Fibroblast of mammary gland (primary cell): ENCODE measurements at places on chromosomes 4 and X.

- DNase-seq: peak; percentile 30
Observed at GRCh38 chrX:21509912-21510311, 135.7 kb downstream of the CNKSR2 start.

GRCh38 chrX:97547877-97548578, 664.3 kb downstream of the RPA4 start:
- DNase-seq: peak; percentile 24

GRCh38 chr4:77662396-77662795, 56.8 kb downstream of the CXCL13 start:
- DNase-seq: no peak

DNA sequence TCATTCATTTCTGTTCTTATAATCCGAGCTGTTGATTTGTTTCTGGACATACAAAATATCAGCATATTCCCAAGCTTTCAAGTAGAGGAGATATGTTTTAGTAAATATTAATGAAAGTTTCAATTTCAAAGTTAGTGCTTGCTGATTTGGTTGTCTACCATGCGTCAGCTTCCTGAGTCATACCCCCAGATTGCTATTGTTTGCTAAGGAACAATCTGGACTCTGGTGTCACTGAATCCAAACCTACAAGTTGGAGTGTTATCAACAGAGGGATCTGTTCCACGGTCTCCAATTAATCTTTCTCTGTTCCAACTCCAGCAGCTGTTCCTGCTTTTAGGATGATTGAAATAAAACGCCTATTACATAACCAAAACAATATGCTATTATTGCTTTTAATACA, 96.1 kb upstream of the FAM9A start:
- peak; percentile 54 for DNase-seq

- DNase-seq: peak; percentile 94
Observed at GRCh38 chrX:68828740-68829581, at the start of gene EFNB1. Gene EFNB1 (plus strand): TSS chrX:68829021. CDS start chrX:68829777, 756 bp downstream.

DNA sequence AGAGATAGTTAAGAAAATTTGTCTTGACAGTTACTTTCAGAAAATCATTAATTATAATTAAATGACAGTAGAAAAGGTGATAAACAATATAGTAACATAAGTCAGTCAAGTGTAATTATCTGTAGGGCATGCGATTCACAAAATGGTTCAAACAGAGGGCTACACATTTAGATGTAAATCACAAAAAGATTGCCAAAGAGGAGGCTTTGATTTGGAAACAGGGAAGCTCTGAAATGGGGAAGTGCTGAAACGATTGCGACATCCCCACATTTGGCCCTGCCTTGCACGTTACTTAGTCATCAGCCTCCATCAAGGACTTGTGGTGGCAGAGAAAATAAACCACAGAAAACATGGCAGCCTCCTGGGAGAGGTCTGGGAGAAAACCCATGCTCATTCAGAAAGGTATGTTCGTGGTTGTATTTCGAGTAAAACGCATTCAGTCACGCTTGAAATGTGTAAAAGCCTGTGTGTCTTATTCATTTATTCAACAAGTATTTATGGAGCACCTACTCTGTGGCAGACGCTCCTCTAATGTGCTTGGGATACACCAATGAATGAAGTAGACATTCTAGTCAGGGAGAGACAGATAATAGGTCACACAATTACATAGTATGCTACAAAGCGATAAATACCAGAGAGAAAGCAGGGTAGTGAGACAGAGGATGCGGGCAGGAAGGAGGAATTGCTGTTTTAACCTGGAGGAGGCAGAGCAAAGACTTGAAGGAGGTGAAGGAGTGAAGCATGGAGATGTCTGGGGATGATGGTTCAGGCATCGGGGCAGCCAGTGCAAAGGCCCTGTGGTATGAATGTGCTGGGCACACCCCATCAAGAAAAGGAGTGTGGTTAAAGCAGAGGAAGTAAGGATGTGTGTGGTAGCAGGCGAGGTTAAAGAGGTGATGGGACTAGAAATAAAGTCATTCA, 7.8 kb downstream of the RBM47 start:
- DNase-seq: peak; percentile 99

DNA sequence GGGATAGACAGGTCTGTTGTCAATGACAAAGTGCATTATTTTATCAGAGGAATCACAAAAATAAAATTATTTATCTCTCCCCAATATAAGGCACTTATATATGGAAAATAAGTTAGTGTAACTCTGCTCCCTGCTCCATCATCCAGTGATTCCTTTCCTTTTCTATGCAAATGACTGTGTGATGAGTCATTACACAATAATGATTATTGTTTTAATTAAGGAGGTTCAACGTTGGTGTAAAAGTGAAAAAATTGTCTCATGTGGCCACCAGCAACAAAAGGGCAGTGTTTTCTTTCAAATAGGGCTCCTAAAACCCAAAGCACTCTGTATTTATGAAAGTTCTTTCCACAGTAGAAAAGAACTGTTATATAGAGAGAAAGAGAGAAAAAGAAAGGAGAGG, 16.7 kb downstream of the SLC7A11 start:
- DNase-seq: peak; percentile 32

- DNase-seq: no peak
Observed at GRCh38 chr4:1008840-1009541, 2.4 kb upstream of the FGFRL1 start.

- DNase-seq: no peak
Observed at GRCh38 chrX:153526042-153526441, 8.6 kb downstream of the ATP2B3 start.

GRCh38 chr4:47534772-47535171, 49.7 kb downstream of the ATP10D start:
- DNase-seq: no peak

GRCh38 chr4:40193016-40193571, 3.7 kb upstream of the RHOH start:
- DNase-seq: no peak

- DNase-seq: no peak
Observed at GRCh38 chr4:36835246-36835645, 409.3 kb upstream of the NWD2 start.

- no peak for DNase-seq
Observed at GRCh38 chr4:134687646-134688628, 486.3 kb upstream of the PABPC4L start.

GRCh38 chr4:120317713-120318112, 251.1 kb upstream of the MAD2L1 start:
- no peak for DNase-seq

- DNase-seq: peak; percentile 87
Observed at GRCh38 chrX:23898412-23898959, 9.3 kb downstream of the APOO start.

GRCh38 chr4:19971829-19972228, 279.9 kb upstream of the SLIT2 start:
- DNase-seq: no peak

GRCh38 chrX:68829582-68830418, 979 bp downstream of the EFNB1 start:
- DNase-seq: peak; percentile 12

DNA sequence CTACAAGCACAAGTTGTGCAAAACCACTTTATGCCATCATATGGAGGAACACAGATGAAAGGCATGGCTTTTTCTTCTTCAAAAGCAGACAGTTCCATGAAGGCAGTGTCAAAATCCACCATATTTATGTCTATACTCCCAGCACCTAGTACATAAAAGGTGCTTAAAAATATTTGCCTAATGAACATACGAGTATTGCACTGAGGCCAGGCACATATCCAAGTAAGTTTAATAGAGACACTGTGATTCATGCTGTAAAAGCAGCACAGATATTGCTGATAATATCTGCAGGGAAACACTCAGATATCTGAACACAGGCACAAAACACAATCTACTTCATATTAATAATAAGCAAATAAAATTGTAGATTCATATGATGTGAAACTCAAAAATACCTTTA, 48.1 kb upstream of the CXCL8 start:
- DNase-seq: no peak

DNA sequence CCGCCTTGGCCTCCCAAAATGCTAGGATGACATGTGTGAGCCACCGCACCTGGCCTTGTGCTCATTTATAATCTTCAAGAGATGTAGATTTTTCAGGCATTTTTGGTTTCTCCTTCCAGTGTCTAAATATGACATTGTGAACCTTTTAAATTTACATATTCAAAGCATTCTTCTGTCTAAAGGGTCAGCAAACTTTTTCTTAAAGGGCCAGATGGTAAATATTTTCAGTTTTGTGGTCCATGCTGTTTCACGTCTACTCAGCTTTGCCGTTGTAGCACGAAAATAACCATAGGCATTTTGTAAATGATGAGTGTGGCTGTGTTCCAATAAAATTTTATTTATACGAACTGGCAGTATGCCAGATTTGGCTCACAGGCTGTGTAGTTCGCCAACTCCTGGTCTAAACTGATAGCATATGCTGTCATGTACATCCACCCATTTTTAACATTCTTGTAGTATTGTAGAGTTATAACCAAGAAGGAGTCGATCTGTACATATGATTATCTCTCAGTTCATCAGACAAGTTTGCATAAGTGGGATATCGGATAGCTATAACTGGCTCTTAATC, 12.7 kb upstream of the GCNA start:
- peak; percentile 7 for DNase-seq

- DNase-seq: no peak
Observed at GRCh38 chr4:176291748-176292147, 22.7 kb upstream of the ASB5 start.

DNA sequence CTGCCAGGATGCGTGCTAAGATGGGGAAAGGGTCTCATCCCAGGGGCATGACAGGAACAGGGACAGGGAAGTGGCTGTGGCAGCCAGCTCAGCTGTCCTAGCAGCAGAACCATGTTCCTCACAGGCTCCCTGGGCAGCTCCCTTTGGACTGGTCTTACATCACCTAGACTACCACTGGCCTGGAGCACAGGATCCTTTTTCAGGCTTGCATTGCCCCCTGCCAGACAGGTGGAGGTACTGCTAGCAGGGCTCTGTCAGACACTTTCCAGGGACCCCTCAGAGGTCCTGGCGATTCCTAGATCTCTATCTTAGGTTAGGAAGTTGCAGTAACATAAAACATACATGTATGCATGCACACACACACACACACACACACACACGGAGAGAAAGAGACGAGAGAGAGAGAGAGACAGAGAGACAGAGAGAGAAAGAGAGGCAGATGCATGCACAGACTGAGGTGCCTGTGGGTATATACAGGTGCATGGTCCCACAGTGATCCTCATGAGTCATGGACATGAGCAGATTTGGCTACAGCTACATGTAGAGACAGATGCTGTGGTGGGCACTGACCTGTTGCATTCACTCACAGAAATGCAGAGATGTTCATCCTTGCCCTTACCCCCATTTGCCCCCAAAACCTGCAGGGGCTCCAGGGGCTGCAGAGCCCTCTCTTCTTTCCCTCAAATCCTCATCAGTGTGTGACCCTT, 63.6 kb downstream of the STARD8 start:
- peak; percentile 54 for DNase-seq
